ENCODE measurements at places on chromosomes 6 and 20.

- DNase-seq: no peak
These were observed 6.6 kb upstream of the WTAP start for GRCh38 chr6:159720708-159721107.

- no peak for DNase-seq
These were observed 126.8 kb upstream of the HMGCLL1 start for GRCh38 chr6:55705451-55706440.

DNA sequence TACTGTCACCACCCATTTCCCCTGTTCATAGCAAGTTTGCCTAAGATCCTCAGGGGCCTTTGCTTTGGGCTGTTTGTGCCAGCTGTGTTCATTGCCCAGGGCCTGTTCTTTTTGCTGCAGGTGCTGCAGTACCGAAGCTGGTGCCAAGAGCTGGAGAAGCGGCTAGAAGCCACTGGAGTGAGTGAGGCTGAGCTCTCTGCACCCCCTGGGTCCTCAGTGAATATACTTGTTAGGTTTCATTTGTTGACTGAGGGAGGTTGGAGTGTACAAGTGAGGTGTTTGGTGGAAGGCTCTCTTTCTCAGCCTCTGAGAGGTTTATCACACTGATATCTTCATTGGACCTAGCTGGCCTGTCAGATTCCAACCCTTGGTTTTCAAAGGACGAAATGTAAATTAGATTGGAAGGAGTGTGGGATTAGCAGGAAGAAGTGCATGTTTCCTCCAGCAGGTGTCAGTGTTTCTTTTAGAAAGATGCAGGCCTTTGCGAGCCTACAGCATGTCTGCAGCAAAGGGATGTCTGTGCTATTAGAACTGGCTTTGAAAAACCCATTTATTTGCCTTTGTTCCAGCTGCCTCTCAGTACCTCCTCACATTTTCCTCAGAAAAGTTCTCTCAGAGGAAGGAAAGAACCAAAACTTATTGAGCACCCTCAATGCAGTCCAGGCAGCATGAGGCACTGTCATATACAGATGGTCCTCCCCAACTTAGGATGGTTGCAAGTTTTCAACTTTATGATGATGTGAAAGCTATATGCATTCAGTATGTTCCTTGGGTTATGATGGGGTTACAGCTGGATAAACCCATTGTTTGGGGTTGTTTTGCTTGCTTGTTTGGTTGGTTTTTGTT is 8.3 kb downstream of the CEP250 start:
- peak; percentile 22 for DNase-seq

GRCh38 chr6:71482742-71483141 is 194.1 kb downstream of the OGFRL1 start:
- no peak for DNase-seq

DNA sequence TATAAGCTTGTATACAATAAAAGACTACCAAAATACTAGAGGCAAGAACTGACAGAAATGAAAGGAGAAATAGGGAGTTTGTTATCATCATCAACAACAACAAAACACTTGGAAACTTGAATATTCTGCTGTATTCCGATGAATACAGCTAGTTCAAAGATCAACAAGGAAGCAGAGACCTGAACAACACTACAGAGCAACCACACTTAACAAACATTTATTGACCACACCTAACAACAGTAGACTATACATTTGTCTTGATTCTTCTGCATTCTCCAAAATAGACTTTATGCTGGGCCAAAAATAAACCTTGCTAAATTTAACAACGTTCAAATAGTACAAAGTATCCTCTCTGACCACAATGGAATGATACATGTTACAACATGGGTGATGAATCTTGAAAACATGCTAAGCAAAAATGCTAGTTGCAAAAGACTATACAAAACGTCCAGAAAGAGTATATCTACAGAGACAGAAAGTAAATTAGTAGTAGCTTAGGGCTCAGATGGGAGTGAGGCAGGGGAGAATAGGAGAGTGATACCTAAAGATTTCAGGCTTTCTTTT is 39.1 kb upstream of the PAK5 start:
- no peak for DNase-seq

GRCh38 chr20:63317061-63317460 is 24.1 kb downstream of the COL20A1 start:
- DNase-seq: no peak

DNA sequence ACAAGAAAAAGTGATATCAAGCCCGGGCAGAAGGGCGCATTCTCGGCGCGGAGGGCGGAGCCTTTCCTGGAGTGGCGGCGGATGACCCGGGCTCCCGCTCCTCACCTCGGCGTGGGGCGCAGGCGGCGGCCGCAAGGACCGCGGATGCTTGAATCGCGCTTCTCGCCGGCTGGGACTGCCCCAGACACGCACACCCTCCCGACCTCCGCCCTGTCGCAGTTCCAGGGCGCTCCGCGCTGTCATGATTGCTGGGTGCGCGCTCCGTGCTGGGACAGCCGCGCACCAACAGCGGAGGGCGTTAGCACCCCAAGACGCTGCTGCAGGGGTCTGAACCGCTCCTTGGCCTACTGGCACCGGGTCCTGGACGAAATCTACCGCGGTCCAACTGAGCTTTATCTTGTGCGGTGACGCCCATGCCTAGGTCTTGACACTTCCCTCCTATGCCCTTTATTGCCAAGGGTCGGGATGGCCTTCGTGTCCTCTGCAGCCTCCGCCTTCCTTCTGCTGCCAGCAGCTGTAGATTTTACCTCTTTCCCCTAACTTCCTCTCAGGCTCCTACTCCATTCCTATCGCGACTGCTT is 43.3 kb downstream of the IRAK1BP1 start:
- peak; percentile 9 for DNase-seq

- DNase-seq: no peak
These were observed 201.5 kb upstream of the ZNF217 start for GRCh38 chr20:53795170-53795569.

DNA sequence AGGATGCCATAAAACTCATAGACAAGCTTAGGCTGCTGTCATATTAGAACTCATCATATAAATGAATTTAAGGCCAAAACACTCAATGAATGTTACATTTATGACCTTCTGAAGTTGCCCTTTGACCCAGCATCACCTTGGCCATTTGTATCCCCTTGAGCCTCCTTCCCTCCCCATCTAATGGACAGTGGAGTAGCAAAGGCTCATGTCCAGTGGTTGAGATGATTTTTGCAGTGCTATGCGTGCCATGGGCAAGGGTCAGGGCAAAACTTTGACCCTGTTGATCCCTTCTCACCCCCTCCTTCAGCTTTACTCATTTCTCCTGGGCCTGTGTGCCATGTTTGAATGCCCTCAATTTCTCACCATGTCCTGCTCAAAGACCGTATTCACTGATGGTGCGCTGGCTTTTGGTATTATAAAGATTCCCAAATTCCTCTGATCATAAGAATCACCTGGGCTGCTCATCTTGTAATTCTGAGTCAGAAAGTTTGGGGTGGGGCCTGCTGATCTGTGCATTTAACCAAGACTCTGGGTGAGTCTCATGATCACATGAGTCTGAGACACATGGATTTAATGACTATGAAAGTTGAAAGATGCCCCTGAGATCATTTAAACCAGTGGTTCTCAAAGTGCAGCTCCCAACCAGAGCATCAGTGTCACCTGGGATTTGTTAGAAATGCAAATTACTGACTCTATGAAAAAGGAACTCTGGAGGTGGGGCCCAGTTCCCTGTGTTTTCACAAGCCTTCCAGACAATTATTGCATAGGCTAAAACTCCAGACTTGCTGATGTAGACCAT is 57.5 kb upstream of the IL20RA start:
- DNase-seq: no peak

GRCh38 chr20:59163631-59164530 is at the start of gene ZNF831:
Gene ZNF831 (plus strand): TSS chr20:59163821. CDS start chr20:59191020, 27,199 bp downstream.
- DNase-seq: no peak

DNA sequence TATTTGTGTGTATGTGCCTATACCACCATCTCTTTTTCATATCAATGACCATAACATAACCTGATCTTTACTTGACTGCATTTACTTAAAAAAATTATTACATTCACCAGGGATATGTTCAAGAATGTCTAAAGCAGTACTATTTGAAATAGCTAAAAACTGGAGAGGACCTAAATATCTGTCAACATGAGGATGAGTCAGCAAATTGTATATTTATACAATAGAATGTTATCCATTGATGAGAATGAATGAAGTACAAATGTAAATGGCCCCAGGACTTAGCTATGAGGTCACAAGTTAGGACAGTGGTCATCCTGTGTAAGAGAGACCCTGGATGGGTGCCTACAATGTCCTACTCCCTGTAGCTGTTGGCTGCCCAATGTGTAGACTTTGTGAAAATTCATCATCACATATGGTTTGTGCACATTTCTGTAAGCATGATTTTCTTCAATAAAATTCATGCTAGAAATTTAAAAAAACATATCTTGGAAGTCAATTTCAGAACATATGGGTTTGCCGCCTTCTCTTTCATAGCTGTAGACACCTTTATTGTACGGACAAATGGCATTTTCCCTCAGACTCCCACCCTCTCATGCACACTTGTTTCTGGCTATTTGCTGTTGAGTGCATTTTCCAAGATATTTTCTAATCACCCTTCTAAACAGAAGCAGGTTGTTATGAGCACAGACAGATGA is 202.4 kb downstream of the CDH26 start:
- DNase-seq: no peak

DNA sequence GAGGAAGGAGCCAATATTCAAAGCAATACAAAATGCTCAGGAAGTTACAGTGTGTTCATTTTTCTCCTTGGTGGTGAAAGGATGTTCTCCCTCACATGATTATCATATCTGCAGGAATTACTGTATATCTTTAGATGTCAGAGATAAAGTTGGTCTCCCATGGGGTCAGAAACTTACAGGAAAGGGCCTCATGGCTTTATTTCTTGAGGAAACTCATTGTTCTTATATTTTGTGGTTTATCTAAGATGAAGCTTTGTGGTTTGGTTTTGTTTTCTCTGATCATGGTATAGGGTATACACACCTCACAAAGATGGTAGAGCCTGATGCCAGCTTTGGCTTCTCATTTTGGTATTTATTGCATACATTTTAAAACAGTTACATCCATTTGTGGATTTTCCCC is 100.5 kb upstream of the STXBP5 start:
- no peak for DNase-seq

GRCh38 chr6:5174244-5174643 is 86.5 kb downstream of the LYRM4 start:
- DNase-seq: no peak

GRCh38 chr20:64107736-64108457 is 532 bp upstream of the NPBWR2 start:
- no peak for DNase-seq

GRCh38 chr20:16167423-16168130 is 405.7 kb downstream of the KIF16B start:
- DNase-seq: no peak

DNA sequence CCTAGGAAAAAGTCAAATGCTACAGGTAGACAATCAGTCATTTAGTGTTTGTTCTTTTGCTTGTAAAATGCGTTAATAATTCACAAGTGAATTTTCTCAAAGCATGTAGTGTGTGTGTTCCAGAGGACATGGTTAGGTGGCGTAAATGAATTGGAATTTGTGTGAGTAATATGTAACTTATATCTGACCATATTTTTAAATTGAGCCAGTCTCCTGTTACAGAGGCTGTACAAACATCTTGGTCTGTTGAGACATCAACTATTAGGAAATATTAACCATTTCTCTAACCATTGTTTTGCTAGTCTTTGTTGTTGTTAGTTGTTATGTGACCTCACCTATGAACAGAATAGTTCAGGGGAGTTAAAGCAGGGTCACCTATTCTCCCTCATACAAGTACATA is 22.7 kb downstream of the MCM8 start:
- DNase-seq: no peak

GRCh38 chr20:33833333-33833732 is 22.2 kb downstream of the CHMP4B start:
- DNase-seq: no peak

DNA sequence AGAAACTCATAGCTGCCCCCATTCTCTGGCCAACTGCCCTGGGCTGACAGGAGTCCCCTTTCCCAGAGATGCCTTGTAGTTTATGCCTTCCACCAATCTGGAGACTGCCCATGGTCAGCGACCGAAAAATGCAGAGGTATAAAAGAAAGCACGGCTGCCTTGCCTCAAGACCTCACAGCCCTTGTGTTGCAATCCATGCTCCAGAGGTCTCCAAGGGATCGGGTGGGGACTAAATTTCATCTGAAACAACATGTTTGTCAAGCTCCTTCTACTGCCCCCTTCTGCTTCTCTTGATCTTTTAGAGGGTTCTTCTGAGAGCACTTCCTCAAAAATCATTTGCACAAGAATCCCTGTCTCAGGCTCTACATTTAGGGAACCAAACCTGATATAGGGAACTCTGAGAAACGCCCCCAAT is 128.8 kb downstream of the PLCB1 start:
- no peak for DNase-seq

- no peak for DNase-seq
These were observed 37.9 kb downstream of the ERMARD start for GRCh38 chr6:169789146-169789943.

GRCh38 chr6:56345376-56345995 is 98.1 kb upstream of the COL21A1 start:
- no peak for DNase-seq

DNA sequence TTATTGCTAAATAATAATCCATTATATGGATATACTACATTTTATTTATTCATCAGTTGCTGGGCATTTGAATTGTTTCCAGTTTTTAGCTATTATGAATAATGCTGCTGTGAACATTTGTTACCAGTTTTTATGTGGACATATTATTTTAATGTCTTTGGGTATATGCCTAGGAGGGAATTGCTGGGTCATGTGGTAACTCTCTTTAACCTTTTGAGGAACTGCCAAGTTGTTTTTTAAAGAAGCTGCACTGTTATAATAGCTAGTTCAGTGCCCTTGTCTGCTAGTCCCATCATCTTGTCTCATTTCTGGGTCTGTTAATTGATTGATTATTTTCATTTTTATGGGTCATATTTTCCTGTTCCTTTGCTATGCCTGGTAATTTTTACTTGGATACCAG is 56.3 kb downstream of the FOXO3 start:
- DNase-seq: no peak

- no peak for DNase-seq
These were observed 31.8 kb downstream of the SAYSD1 start for GRCh38 chr6:39083231-39083634.

GRCh38 chr6:153485072-153485471 is 354.0 kb upstream of the RGS17 start:
- DNase-seq: no peak

DNA sequence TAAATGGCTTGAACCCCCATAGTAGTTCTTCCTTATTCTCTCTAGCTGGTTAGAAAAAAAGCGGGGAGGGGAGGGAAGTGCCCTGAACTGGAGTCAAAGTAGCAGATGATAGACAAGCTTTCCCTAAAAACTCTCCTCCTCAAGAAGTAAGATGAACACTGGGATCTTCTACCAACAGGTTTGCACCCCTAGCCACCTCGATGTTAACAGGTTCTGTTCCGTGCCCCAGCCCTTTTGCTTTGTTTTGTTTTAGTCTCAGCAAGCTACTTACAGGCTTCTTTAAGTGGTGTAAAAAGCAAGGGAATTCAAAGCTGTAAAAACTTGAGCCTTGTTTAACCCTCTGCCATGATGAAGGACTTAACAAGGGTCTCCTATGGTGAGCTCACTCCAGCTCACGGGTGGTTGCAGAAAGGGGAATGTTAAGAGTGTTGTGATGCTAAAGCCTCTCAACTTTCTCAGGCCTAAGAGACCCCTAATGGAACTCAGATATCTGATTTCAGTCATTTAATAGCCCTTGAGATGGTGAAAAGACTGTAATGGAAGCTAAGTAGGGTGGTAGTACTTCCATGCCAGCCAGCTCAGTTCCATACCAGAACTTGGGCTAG is 106.0 kb downstream of the FOXO3 start:
- DNase-seq: no peak

GRCh38 chr6:22880686-22881433 is 311.5 kb downstream of the HDGFL1 start:
- peak; percentile 37 for DNase-seq

Data from MG63 (cell line).